ENCODE measurements at places on chromosomes 6 and 20.

DNA sequence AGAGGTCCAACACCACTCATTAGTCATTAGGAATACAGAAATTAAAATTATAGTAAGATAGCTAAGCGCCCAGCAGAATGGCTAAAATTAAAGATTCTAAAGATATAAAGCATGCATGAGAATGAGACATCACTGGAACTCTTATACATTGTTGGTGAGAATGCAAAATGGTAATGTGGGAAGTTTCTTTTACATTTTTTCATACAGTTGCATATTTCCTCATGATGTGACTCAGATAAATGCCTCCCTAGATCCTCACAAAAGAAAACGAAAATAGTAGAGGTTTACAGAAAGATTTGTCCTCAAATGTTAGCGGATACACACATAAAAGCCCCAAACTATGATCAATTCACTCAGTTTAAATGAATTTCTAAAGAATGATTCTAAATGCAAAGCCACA is 633.7 kb upstream of the GJE1 start:
- DNase-seq: no peak

DNA sequence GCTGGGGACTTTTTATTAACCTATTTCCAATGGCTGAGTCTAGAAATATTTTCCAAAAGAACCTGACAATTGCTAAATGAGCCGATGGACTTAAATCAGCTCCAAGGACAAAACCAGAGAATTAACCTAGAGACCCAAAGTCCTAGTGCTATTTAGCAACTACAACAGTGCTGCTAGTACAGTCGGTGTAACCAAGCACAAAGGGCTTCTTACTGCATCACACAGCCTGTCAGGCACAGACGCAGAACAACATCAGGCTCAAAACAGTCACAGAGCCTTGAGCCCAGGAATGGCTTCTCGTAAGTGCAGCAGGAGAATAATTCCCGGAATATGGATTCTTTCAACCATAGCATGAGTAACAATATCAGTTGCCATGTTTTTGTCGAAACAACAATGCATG is 70.0 kb downstream of the GFOD1 start:
- DNase-seq: no peak

GRCh38 chr6:52186480-52186879 is 305 bp downstream of the IL17A start:
- no peak for DNase-seq

DNA sequence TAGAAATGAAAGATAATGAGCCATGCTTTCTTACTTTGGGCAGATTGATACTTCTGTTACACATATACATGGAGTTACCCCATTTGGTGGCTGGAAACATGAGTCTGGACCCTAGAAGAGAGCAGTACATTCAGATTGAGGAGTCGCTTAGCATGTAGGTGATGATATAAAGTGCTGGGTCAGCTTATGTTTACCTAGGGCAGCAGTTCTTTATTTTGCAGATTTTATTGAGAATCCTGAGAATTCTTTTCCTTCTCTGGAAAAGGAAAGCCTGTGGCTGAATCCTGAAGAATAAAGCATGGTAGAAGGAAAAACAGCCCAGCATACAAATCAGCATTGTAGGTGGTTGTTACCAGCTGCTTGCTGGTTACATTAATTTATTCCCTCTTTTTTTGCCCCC is 91.2 kb downstream of the SMAP1 start:
- no peak for DNase-seq

- no peak for DNase-seq
These were observed 31.0 kb downstream of the THEMIS start for GRCh38 chr6:127869772-127870404.

DNA sequence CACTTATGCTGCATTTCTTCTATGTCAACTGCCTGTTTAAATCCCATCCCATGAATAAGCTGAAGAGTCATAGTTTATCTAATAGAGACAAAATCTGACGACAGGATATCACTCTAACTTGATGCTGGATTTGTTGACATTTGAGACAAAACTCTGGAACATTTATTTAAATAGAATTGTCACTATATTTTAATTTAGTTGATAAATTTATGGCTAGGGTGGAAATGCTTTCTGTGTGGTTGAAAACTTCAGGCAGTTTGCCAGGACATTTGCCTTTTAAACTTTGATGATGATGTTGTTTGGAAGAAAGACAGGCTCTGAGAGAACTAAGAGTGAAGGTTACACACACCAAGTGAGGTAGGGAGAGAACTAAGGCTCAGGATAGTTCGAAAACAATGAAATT is 68.1 kb downstream of the GJA1 start:
- DNase-seq: no peak

DNA sequence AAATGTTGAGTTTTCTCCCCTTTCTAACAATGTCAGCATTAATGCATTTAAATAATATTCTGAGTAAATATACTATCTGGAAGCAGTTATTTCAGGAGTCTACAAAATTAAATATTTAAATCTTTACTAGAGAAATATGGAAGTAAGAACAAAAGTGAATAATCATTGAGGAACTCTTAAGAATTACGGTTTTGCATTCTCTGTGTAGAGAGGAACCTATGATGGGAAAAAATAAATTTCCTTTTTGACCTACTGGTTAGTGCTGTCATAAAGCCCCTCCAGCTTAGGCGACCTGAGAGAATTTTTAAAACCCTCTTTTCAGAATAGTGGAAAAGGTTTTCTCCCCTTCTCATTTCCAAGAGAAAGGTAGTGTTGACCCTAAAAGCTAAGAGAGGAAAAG is 64.8 kb downstream of the ATXN1 start:
- DNase-seq: no peak

GRCh38 chr20:7146552-7147219 is 379.2 kb downstream of the BMP2 start:
- no peak for DNase-seq

- no peak for DNase-seq
These were observed 404.5 kb upstream of the HSF2 start for GRCh38 chr6:121994919-121995318.

DNA sequence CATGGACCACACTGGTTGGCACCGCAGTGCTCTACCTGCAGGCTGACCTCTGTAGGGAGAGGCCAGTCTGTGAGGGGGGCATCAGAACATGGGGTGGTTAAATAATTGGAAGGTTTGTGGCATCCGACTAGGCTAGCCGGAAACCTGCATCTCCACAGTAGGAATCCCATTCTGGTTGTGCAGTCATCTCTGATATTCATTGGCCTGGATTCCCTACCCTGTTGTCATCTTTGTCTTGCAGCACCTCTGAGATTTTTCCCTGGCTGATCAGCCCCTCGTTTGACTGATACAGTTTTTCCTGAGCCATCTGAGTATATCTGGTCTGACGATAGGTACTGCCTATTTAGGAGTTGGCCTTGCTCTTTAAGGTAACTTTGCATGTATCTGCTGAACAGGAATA is 259.4 kb downstream of the TMEM242 start:
- DNase-seq: no peak

GRCh38 chr6:10421158-10421920 is 6.5 kb upstream of the TFAP2A start:
- no peak for DNase-seq

DNA sequence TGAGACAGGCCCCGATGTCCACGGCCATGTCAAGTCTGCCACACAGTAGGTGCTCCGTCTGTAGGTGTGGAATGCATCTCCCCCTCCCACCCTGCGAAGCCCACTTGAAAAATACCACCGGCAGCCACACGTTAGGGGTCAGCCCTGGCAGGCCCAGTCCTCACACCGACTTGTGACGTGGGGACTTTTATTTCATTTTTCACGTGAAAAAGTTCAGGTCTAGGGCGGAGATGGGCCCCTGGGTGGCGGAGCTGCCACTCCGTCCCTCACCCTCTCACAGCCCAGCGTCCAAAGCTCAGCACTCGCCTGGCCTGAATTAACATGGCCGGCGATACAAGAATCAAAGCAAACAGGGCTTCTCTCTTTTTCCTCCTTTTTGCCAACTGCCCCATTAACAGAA is 3.8 kb upstream of the TUBB1 start:
- no peak for DNase-seq

Data from OCI-M1 (cell line).